NCI-H2227 treated with DMSO at 0.1 percent for 48 hours (cell line): ENCODE measurements at places on chromosomes 4 and X.

DNA sequence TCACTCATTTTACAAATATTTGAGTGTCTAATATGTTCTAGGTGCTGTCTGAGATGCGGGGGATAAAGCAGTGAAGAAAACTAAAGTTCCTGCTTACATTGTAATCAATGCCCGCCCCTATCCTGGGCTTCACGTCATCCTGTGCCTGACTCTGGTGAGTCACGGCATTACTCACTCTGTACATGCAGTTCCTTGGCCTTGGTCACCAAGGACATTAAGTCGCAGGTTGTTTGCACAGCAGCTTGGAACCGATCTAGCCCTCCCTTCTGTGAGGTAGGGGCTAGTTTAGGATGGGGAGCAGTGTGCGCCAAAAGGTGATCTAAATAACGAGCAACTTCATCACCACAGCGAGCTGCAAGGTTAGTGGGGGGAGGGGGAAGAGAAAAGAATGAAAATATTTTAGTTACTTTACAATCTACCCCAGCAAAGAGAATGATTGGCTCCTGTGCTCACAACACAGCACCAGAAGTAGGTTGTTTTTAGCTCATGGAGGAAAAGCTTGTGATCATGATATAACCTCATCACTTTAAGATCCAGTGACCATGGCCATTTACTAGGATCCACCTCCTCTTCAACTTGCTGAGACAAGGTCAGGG is 48.0 kb upstream of the HDAC8 start:
- no peak for DNase-seq

DNA sequence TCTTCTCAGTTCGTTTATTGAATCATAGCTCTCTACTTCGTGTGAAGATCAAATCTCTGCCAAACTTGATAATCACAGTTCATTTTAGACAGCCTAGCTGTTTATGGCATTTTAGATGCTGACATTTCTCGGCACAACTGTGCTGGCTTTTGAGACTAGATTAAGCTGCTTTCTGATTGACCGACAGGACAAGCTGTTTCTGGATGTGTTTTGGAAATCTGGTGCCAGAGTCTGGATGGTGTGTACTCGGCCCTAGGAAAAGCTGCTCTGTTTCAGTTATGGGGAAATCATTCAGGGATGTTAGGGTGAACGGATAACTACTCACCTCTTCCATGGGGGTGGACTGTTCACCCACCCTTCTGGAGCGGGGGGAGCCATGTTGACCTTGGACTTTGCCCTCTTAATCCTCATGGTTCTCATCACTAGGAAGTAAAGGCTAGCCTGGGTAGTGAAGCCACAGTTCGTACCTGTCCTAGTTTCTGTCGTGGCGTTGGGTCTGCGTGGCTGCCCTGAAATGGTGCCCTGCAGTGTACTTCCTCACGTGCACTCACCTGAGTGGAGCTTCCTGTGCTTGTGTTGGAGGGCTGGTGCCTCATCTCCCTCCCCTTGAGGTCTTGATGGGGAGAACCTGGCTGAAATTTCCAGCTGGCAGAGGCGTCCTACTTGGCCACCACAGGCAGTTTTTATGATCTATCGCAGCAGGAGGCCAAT is 13.7 kb upstream of the WDR1 start:
- no peak for DNase-seq

DNA sequence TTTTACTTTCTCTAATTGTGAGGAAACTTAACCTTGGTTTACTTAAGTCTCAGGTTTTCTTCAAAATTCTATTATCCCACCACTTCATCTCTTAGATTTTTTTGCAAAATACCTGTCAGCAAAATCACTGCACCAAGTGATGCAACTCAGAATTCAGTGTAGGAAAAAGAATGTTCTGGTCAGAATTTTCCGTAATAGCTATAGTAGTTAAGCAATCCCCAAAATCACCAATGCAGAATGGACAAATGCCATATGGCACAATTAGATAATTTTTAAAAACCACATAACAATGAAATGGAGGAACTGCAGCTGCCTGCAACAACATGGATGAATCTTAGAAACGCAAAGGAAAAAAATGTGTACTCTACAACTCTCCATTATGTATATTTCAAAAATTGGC is 373.1 kb downstream of the NAF1 start:
- DNase-seq, result no peak

- DNase-seq, result no peak
Measured at GRCh38 chr4:10962246-10962645, 277.7 kb upstream of the CLNK start.

DNA sequence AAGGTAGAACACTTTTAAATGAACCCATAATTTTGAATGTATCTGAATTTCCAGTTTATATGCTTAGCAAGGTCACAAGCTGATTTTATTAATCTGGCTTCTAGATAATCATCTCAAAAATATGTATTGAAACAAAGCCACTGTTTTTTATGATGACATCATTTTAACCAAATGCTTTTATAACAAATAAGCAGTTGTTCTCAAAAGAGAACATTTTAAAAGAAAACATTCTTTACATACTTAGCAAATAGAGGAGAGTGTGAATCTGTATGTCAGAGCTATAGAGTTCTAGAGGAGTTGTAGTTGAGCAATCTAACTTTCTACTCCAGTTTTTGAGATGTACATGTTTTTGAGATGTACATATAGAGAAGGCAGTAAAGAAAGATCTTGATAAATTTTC is 42.5 kb downstream of the LAMP2 start:
- DNase-seq, result no peak

GRCh38 chr4:11593576-11594116 is 165.0 kb upstream of the HS3ST1 start:
- no peak for DNase-seq

GRCh38 chr4:143699331-143700045 is 987 bp downstream of the FREM3 start:
- no peak for DNase-seq

DNA sequence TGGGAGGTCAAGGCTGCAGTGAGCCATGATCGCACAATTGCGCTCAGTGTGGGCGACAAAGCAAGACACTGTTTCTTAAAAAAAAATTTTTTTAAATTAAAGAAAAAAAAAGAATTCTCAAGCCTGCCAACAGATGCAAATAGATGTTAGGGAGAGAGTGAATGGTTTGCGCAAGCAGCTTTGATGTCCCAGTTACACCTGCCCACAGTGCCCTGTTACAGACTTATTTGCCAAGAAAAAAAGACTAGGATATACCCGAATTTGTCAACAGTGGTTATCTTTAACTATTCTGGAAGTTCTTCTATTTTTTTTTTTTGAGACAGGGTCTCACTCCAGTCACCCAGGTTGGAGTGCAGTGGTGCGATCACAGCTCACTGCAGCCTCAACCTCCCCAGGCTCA is 44.3 kb upstream of the UGDH start:
- no peak for DNase-seq

DNA sequence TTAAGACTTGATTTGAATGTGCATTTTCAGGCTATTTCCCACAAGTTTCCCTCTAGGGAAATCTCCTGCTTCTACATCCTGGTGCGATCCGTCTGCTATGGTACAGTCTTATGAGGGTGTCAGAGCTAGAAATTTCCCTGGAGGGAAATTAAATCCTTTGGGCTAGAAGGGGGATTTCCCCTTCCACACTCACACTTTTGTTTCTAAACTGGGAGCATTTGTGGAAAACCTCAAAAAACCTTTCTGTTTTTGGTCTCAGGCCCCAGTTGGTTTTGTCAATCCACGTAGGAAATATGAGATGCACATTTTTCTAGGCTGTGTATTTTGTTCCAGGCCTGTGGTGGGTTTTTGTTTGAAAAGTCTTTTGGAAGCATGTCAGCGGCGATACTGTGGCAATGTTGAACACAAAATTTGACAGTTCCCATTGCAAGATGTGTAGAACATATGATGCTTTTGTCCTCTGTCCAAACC is 17.8 kb downstream of the HMGB3 start:
- no peak for DNase-seq

DNA sequence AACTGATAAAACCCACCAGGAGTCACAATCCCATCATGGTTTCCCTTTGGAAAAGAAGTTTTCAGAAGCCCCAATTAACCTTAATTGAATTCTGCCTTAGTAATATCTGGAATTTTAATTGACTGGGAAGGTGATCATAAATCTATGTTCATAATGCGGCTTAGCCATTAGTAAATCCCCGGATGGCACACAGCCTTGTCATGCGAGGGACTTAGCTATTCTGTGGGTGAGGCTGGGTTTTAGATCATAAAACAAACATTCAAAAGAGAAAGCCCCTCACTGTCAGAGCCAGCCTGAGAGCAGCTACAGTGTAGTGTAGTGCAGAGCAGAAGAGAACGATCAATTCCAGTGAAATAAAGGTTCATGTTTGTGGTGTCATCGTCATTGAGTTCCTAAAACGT is 124.0 kb upstream of the NOCT start:
- DNase-seq, result no peak

DNA sequence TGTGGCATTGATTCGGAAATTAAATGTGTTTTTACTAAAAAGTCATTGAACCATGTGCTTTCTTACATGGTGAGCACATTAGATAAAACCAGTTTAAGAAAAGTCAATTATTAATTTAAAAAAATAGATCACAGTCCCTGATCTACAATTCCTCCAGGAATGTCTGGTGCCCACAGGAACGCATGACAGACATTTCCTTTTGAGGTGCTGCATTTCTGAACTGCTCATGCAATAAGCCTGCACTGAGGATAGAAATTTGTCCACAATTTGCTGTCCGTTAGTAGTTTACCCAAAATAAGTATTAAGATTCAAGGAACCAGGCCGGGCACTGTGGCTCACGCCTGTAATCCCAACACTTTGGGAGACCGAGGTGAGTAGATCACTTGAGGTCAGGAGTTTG is 8.2 kb upstream of the ADAMTS3 start:
- DNase-seq, result no peak

DNA sequence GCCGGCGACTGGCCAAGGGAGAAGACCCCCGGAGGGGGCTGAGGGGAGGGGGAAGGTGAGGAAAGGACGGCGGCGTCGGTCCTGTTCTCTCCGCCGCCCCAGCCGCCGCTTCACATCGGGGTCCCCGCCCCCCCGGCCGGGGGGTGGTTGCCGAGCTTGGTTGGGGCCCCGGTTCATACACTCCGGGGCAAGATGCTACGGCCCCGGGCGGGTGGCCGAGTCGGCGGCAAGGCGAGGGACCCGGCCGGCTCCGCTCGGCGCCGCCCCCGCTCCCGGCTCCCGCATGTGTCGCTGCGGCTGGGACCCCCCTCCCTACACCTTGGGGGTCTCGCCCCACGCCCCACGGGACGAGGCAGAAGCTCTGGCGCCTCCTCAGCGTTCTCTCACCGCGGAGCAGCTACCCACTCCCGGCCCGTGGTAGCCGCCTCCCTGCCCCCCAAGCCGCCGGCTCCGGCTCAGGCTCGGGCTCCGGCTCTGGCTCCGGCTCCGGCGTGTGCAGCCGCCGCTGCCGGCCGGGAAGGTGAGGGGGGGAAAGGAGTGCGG is 461 bp downstream of the FBXW7 start:
- no peak for DNase-seq

DNA sequence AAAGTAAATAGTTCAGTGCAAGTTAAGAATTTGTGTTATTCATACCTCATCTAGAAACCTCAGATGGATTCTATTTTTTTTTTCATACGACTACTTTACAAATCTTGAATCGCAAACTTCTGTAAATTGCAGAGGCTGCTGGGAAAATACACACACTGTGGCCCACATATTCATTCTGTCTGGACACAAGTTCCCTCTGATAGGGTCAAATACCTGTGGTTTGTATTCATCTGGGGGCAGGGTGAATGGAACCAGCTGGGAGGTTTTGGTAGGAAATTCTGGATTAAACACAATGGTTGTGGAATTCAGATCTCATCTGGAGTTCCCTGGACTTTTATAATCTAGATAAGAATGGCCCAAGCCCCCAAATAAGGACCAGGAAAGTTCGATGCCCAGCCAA is 56.2 kb downstream of the SPATA18 start:
- DNase-seq, result no peak

- DNase-seq, result no peak
Measured at GRCh38 chr4:157655096-157655809, 434.7 kb downstream of the GRIA2 start.

GRCh38 chr4:105350859-105351490 is 122.9 kb downstream of the PPA2 start:
- DNase-seq, result no peak

- DNase-seq, result no peak
Measured at GRCh38 chr4:72817012-72817411, 248.0 kb upstream of the ADAMTS3 start.
